Right renal pelvis (tissue), 4 donors: ENCODE measurements at places on chromosomes 4 and X. TPM values are rescaled to one million over a fixed set of nuclear protein-coding genes. Genes with fewer than 3 reads are reported as not detected.

GRCh38 chrX:37347420-37347819 lies 1.7 kb upstream of the PRRG1 start:
- DNase-seq: no peak

- no peak for DNase-seq
Measured at GRCh38 chr4:40916218-40916555, 166.4 kb downstream of the NSUN7 start.

DNA sequence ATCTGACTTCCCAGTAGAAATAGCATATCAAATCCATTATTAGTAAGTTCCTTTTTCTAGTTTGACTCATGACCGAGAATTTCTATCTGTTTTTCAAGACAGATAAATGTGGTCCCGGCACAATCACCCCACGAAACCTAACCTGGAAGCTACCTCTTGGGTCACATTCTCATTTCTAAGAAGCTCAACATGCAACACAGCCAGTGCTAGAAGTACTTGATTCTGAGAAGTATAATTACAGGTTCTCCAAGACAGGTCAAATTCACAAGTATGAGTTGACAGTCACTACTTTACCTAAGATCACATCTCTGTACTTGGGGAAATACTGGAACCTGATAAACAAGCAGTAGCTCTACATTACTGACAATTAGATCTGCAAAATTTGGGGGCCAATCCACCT lies 54.0 kb upstream of the PLAC1 start:
- no peak for DNase-seq

DNA sequence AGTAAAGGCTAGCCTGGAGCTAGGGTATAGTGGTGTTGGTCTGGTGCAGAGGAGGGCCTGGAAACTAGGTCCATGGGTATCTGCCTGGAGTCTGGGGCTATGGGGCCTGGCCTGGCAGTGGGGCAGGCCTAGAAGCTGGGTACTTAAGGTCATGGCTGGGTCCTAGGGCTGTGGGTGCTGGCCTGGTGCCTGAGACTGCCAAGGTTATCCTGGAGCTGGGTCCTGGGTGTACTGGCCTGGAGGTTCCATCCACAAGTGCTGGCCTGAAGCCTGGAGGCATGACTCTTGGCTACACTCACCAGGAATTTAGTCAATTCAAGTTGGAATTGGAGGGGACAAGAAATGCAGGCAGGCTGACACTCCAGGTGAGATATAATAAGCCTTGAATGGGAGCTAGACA lies 108.4 kb upstream of the ZCCHC13 start:
- no peak for DNase-seq

Gene CT83
- not detected for polyA plus RNA-seq

DNA sequence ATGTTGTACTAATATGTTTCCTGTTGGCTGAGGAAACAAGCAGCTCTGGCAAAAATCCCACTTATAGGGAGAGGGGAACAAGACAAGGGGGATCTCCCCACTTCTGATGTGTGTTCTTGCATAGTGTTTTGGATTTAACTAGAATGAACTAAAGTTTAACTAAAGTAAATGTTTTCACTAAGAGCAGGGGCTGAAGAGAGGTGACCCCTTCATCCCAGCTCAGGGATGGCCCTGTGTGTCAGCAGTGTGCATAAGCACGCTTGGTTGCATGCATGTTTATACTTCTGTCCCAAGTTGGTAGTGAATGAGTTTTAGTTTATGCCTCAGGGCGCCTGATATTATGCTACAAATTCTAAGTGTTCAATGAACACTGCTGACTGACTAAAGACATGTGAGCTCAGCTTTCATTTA lies 169.4 kb downstream of the MGST2 start:
- DNase-seq: no peak

GRCh38 chrX:118553042-118553710 lies 57.6 kb downstream of the DOCK11 start:
- no peak for DNase-seq
